ENCODE measurements at places on chromosomes 12 and 14. TPM values are rescaled to one million over a fixed set of nuclear protein-coding genes. Genes with fewer than 3 reads are reported as not detected.
A peak's percentile ranks its signal among the peaks of the same experiment; 100 is the strongest.

The SERPINA6 gene
- not detected for total RNA-seq

The OR4K5 gene
- not detected for total RNA-seq

The KRT4 gene
- total RNA-seq = 66.6 TPM

The MSI1 gene
- not detected for total RNA-seq

The PTPRB gene
- 0.38 TPM for total RNA-seq

The RAB15 gene
- total RNA-seq = not detected

The NEUROD4 gene
- total RNA-seq = not detected

The GRIN2B gene
- total RNA-seq = under 0.01 TPM

The KLHL33 gene
- total RNA-seq = not detected

The CD27 gene
- total RNA-seq = not detected

The GPRC5A gene
- 16.1 TPM for total RNA-seq

The BCL11B gene
- 2.9 TPM for total RNA-seq

DNA sequence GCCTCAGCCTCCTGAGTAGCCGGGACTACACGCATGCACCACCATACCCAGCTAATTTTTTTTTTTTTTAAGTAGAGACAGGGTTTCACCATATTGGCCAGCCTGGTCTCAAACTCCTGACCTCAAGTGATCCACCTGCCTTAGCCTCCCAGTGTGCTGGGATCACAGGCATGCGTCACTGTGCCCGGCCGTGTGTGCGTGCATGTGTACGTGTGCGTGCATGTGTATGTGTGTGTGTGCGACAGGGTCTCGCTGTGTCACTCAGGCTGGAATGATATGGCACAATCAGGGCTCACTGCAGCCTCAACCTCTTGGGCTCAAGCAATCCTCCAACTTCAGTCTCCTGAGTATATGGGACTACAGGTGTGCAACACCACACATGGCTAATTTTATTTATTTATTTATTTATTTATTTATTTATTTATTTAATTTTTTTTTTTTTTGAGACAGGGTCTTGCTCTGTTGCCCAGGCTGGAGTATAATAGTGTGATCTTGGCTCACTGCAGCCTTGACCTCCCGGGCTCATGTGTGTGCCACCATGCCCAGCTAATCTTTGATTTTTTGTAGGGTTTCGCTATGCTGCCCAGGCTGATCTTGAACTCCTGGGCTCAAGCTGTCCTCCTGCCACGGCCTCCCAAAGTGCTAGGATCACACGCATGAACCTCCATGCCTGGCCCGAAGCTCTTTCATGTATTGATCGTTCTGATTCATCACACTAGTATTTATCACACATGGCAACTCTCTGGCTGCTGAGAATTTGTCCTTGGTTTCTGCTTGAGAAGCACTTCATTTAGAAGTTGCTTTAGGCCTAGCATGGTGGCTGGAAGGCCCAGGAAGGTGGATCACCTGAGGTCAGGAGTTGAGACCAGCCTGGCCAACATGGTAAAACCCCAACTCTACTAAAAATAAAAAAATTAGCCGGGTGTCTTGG, 35.9 kb upstream of the CLIP1 start:
- no peak for DNase-seq

GRCh38 chr12:31815096-31815495, 86.3 kb upstream of the AMN1 start:
- DNase-seq = no peak

DNA sequence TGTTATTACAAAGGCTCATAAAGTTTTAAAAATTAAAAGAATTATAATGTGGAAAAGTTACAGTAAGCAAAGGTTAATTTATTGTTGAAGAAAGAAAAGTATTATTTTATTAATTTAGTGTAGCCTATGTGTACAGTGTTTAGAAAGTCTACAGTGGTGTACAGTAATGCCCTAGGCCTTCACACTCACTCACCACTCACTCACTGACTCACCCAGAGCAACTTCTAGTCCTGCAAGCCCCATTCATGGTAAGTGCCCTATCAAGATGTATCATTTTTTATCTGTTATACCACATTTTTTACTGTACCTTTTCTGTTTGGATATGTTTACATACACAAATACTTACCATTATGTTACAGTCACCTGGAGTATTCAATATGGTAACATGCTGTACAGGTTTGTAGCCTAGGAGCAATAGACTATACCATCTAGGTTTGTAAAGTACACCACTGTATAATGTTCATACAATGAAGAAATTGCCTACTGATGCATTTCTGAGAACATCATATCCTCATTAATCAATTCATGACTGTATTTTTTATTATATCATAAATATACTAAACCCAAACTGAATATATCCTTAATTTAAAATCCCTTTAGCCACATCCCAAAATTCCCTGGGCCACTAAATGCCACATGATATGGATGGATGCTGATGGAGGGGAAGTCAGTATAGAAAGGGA, 43.6 kb upstream of the NID2 start:
- peak; percentile 90 for DNase-seq

GRCh38 chr14:52950898-52951680, at the start of gene FERMT2:
TSS of gene FERMT2 (minus strand) at chr14:52951050. CDS start at chr14:52950568, 482 bp downstream.
- peak; percentile 35 for DNase-seq

GRCh38 chr14:28690029-28690692, 76.4 kb upstream of the FOXG1 start:
- no peak for DNase-seq

- DNase-seq = no peak
These were observed 8.4 kb downstream of the ACVR1B start for GRCh38 chr12:51959921-51960320.

DNA sequence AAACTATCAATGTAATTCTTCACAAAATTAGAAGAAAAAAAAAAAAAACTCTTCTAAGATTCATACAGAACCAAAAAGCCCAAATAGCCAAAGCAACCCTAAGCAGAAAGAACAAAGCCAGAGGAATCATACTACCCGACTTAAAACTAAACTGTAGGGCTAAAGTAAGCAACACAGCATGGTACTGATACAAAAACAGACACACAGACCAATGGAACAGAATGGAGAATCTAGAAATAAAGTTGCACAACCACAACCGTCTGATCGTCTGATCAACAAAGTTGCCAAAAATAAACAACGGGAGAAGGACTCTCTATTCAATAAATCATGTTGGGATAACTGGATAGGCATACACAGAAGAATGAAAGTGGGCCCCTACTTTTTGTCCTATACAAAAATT, 16.9 kb downstream of the CDK17 start:
- DNase-seq = no peak

GRCh38 chr12:59803735-59804134, 207.9 kb downstream of the SLC16A7 start:
- peak; percentile 59 for DNase-seq

DNA sequence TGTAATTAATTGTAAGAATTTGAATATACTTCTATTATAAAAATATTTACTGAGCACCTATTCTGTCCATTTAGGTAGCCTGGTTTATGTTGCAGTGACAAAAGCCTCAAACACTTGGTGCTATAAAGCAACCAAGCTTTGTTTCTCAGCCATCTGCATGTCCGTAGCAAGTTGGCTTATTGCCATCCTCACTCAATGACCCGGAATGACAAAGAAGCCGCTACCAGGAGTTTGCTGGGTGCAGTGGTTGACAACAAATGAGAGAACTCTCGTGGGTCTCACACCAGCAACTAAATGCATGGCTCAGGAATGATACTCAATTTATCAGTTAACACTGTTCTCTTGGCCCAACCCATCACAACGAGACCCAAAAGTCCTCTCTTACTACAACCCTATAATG, 553.1 kb downstream of the DIO2 start:
- no peak for DNase-seq

DNA sequence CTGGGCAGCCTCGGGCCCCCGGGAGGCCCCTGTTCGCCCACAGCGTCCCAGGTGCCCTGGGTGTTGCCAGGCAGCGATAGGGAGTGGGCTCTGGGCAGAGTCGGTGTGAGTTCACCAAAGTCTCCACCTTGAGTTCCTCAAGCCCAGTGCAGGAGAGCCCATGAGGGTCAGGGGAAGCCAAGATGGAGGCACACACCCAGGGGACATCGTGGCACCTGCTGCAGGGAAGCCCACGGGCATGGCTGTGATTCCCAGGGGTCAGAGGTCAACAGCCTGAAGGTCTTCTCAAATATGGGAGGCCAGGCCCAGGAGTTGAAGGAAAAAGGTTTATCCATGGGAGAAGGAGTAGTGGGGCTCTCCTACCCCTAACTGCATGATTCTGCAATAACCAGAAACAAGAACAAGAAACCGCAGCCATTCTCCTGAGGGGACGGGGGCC, 148.8 kb downstream of the ADGRD1 start:
- no peak for DNase-seq

GRCh38 chr12:112606611-112607365, 184.8 kb upstream of the RPH3A start:
- DNase-seq = no peak

DNA sequence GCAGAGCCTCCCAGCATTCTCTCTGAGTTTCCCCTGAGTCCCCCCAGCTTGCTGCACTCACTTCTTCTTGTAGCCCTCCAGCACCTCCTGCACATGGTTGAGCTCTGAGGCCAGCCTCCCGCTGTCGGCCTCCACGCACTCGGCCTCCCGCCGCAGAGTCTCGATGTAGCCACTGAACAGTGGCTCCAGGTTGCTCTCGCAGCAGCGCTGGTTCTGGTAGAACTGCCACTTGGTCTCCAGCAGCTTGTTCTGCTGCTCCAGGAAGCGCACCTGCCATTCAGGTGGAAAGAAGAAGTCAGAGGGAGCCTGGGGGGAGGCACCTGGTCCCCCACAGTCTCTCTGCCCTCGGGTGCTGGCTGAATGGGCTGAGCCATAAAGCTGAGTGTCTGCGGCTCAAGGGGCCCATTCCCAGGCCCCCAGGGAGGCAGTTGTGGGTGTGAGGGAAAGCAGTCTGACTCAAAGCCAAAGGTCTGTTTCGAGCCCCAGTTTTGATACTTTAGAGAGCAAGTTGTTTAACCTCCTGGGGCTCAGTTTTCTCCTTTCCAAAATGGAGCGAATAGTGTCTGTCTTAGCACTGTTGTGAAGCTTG, 2.3 kb downstream of the KRT85 start:
- DNase-seq = no peak

GRCh38 chr12:120886199-120887018, 17.7 kb downstream of the SPPL3 start:
- no peak for DNase-seq

- no peak for DNase-seq
These were observed 142.7 kb downstream of the CHST11 start for GRCh38 chr12:104599272-104600035.

GRCh38 chr12:68199127-68199526, 26.5 kb downstream of the IL26 start:
- DNase-seq = no peak

GRCh38 chr12:69120354-69120753, 119.0 kb upstream of the CPSF6 start:
- no peak for DNase-seq

GRCh38 chr14:67622675-67623074, 3.0 kb downstream of the ARG2 start:
- DNase-seq = peak; percentile 87

GRCh38 chr12:104285740-104286515, 17.6 kb upstream of the EID3 start:
- DNase-seq = peak; percentile 93

- peak; percentile 65 for DNase-seq
These were observed at the start of gene PPP4R4 for GRCh38 chr14:94173885-94174603. TSS of gene PPP4R4 (plus strand) at chr14:94174322. CDS start at chr14:94174466, 144 bp downstream.

- no peak for DNase-seq
These were observed 107.3 kb downstream of the CACNA1C start for GRCh38 chr12:2160043-2160442.

- DNase-seq = no peak
These were observed 6.7 kb downstream of the HOXC5 start for GRCh38 chr12:54039417-54040147.

- DNase-seq = no peak
These were observed 5.0 kb downstream of the PSMA3 start for GRCh38 chr14:58249611-58250010.

DNA sequence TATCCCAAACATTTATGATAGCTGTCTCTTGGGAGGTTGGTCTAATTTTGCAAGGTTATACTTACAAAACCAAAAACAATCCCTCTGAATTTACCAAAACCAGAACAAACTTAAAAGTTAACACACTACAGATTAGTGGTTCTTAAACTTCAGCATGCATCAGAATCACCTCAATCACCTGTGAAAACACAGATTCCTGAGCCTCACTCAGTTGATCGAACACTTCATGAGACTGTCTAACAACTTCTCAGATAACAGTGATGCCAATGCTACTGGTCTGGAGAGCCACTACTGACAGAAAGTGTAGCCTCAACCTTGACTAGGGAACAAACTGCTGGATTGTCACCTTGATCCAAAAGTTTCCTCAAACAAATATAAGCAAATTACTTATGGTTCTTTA, 44.2 kb downstream of the ATP2B1 start:
- no peak for DNase-seq

DNA sequence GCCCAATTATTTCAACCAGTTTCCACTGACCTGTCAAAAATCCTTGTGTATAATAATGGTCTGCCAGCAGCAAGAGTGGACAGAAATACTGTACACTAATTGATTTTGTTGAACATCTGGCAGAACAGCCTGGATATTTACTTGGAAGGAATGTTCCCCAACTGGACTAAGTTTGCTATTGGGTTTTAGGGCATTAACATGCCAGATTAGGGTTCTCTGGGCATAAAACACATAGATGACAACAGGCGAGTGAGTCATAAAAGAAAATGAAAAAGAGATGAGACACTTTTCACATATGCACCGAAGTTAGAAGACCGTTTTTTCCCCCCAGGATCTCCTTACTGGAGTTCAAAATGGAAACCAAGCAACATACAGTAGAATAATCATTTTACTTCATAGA, 236.3 kb upstream of the NAV3 start:
- DNase-seq = no peak

DNA sequence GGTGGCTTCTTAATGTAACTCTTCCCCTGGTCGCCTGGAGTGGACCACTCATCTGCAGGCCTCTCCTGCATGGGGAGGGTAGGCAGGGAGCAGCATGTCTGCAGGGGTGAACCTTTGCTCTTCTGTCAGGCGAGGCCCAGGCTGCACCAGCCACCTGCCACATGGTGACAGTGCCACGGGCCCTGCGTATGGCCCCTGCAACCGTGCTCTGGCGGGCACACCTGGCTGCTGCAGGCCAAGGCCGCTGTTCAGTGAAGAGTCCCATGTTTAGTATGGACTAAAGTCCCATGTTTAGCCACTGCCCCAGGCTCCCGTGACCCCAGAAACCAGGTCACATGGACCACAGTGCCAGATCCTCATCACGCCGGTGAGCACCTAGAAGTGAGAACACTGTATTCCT, 187.0 kb downstream of the ADGRD1 start:
- DNase-seq = no peak

- no peak for DNase-seq
These were observed 42.3 kb downstream of the GNS start for GRCh38 chr12:64716839-64717455.

DNA sequence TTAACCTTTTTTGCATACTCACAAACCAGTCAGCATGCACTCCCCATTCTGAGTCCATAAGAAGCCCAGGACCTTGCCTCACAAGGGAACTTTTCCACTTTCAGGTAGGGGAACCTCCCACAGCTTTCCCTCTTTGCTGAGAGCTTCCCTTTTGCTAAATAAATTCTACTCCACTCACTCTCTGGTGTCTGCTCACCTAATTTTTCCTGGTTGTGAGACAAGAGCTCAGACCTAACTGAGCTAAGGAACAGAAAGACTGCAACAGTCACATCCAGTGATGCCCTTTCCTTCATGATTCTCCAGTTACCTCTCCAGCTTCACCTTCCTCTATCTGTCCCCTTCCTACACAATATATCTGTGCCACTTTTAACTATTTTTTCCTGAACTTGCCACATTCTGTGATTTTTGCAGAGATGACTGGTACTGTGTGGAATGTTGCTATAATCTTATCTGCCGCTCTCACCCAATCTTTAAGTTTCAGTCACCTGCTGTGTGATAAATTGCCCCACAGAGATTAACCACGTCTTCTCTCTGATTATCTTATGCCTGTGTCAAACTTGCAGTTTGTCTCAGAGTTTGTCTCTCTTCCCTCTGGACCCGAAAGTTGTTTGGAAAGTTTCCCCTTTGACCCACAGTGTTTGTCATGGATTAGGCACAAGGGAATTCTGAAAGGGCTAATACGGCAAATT, 737.1 kb upstream of the FLRT2 start:
- DNase-seq = no peak
